KG1 (cell line): ENCODE measurements at places on chromosomes 5 and 9.

GRCh38 chr5:112960863-112961504, 15.6 kb upstream of the DCP2 start:
- DNase-seq: no peak

GRCh38 chr5:119795768-119796167, 166.4 kb downstream of the FAM170A start:
- no peak for DNase-seq

DNA sequence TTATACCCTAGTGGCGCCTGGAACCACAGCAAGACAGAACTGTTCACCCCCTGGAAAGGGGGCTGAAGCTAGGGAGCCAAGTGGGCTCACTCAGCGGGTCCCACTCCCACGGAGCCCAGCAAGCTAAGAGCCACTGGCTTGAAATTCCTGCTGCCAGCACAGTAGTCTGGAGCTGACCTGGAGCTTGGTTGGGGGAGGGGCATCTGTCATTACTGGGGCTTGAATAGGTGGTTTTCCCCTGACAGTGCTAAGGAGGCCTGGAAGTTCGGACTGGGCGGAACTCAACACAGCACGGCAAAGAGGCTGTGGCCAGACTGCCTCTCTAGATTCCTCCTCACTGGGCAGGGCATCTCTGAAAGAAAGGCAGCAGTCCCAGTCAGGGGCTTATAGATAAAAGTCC, 19.5 kb downstream of the BTNL3 start:
- DNase-seq: no peak

GRCh38 chr5:136034492-136034891, 5.7 kb downstream of the TGFBI start:
- DNase-seq: no peak

GRCh38 chr9:14031810-14032209, 282.1 kb downstream of the NFIB start:
- no peak for DNase-seq

GRCh38 chr9:77944556-77945243, 86.9 kb downstream of the GNAQ start:
- peak; percentile 49 for DNase-seq

DNA sequence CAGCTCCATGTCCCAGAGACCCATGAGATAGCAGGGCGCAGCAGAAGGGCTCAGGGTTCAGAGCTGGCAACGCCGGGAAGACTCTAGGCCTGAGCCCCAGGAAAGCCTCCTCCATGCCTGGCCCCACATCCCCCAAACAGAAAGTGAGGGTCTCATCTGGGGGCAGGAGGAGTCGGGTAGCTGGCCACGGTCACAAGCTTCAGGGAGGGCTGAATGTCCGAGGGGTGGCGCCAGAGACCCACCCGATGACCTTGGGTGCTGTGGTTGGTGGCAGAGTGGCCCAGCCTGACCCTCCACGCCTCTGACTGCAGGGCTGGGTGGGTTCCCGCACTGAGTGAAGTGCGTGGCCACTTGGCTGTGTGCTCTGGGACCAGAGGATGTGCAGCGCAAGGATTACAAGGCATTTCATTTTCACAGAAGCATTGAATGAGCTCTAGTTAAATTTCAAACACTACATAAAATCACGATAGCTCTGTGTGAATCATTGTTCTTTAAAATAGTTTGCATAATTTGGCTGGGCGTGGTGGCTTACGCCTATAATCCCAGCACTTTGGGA, 3.0 kb downstream of the C8G start:
- DNase-seq: no peak

- peak; percentile 44 for DNase-seq
These were observed 269.4 kb upstream of the PTGER4 start for GRCh38 chr5:40410231-40410861.

GRCh38 chr5:53399926-53400697, 80.3 kb upstream of the FST start:
- no peak for DNase-seq

GRCh38 chr5:84634256-84634655, 249.6 kb upstream of the EDIL3 start:
- DNase-seq: no peak

DNA sequence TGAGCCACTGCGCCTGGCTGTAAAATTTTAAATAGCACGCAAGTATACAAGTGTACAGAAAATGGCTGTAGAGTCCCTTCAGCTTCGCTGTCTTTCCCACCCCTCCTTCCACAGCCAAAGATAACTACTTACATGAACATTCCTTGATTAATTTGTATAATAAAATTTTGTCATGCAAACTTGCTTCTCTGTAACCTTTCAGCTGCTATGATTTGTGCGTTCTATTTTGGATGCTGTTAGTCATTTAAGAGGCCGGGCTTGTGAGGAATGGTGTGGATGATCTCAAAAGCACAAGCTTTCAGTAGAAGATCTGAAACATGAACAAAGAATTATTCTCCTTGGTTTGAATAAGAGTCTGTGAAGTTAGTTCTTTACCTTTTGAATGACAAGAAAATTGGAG, 115.0 kb upstream of the TLE1 start:
- DNase-seq: no peak
